ENCODE measurements at places on chromosomes 12 and 14.

DNA sequence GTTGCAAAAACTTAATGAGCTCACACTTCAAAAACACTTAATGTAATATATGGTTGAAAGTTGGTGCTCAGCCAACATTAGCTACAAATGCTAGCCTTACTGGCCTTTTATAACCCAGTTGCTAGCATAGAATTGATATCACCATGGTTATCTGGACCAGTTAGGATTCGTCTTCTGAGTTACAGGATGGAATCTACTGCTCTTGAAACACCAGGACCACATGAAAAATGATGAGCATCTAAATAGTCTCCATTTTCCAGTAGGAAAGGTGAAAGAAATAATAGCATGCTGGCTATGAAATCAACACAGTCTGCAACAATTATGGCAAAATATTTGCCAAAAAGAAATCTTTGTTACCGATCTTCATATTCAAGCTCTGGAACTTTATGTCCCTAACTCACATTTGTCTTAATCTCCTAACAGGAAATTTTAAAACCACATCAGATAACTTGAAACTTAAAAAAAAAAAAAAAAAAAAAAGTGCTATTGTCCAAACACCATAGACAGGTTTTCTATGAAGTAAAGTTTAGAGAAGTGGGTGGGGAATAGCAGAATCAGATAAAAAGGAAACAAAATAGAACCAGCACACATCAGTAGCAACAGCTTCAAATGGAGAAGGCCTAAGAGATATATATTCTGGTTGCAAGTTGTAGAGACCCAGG, 12.6 kb upstream of the CD69 start:
- no peak for DNase-seq

DNA sequence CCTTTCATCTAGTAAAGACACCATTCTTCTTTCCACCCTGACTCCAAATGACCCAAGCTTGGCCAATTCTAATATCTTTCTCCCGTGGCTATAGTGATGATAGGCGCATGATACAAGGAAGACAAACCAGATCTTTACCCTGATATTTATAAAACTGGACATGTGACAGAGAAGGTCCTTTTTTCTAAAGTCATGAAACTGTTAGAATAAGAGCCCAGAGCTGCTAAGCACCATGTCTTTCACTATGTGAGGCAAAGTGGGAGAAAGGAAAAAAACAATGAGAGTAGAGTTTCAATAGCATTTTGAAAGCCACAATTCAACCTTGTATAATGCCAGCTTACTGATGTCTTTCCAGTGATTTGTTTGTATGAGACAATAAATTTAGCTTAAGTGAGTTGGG, 212.4 kb downstream of the RASSF9 start:
- DNase-seq: no peak

DNA sequence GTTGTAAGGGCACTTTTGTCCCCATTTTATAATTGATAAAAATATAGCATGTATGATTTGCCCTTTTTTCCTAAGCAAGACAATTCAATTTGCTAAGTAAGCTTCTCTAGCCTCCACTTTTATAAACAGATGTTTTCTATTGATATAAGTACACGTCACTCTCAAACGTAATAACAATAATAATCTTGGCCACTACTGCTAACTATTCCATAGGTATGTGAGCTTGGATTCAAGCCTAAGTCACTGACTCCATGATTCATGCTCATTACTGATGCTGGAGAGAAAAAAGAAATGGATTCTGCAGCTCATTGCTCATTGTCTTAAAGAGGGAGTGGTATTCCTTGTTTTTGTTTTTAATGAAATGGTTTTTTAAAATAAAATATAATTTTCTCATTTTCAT, 661.0 kb downstream of the GALC start:
- DNase-seq: no peak

- no peak for DNase-seq
These were observed 78.3 kb downstream of the AEBP2 start for GRCh38 chr12:19517583-19517982.

GRCh38 chr12:10031321-10031720, 839 bp downstream of the CLEC9A start:
- no peak for DNase-seq

- no peak for DNase-seq
These were observed 269.2 kb upstream of the DAAM1 start for GRCh38 chr14:58919217-58919616.

GRCh38 chr14:73610687-73611086, 1.6 kb upstream of the ACOT6 start:
- no peak for DNase-seq

DNA sequence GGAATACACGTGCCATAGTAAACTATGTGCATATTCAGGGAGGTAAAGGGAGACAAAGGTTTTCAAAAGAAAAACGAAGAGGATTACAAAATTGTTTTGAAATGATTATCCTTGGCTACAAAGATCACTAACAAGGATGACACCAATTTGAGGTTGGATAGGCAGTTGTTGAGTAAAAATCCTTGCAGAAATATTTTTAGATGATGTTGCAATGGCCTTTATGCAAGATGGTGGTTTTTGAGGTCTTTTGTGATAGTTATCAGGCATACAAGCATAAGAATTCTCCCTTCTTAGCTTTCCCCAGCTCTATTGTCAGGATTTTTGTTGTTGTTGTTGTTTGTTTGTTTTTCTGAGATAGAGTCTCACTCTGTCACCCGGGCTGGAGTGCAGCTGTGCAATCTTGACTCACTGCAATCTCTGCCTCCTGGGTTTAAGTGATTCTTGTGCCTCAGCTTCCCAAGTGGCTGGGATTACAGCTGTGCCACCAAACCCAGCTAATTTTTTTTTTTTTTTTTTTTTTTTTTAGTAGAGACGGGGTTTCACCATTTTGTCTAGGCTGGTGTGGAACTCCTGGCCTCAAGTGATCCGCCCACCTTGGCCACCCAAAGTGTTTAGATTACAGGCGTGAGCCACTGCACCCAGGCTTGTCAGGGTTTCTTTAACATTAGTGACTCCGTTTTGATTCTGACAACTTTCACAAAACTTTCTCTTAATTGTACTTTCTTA, 7.8 kb downstream of the RNASE1 start:
- DNase-seq: no peak

DNA sequence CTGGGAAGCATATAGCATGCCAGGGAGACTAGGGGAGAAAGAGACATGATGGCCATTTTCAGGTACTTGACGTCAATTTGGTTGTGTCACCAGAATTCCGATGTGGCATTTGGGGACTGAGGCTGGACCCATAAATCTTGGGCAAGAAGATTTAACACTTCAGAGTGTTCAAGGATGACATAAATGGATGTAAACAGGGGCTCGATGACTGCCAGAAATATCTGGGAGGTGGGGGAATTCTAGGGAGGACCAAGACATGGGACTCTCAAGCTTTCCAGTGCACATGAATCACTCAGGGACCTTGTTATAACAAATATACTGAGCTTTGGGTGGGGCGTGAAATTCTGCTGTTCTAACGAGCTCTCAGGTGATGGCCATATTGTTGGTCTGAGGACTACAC, 17.8 kb downstream of the HAL start:
- no peak for DNase-seq

DNA sequence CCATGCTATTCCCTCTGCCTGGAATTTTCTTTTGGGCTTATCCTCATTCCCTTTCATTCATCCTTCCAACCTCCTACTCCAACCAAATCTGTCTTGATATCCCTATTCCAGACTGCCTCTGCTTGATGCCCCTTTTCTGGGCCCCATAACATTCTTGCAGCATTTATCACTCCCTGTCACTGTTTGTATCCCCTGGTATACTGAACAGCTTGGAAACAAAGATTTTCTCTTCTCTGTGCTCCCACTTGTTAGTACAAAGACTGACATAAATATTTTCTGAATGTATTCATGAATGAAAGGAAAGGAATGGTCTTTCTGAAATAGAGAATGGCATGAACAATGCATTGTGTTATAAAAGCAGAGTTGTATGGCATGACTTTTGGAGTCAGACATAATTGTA, 7.5 kb downstream of the IRAK4 start:
- DNase-seq: no peak

DNA sequence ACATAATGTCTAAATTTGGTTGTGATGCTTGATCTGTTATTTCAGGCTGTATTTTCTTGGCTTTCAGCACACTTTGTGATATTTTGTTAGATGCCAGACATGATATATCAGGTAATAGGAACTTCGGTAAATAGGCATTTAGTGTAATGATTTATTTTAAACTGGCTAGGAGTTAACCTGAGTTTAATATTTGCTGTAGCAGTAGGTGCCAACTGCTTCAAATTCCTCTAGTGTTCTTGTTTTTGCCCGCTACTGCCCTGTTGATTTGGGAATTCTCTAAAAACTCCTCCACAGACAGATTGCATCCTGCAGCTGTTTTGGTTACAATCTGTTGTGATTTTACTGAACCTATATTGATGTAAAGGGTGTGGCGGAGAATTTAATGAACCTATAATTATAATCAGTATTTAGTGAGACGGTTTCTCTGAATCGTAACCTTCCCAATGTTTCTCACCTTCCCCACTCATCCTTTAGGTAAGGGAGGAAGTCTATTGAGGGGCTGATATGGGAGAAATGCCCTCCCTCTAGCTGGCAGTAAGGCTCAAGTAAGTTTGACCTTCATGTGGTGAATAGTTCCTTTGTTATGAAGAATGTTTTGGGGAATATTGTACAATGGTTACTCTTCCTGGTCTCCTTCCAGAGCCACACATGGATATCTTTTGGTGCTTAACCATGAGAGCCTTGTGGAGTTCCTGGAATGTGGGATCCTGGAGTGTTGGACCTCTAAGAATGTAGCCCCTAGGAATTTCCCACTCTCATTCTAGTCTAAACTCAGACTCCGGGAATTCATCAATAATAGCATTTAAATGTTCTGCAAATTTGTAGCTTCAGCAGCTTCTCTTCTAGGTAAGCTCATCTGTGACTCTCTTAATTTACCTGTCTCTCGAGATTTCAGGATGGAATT, 634.1 kb downstream of the FSCB start:
- DNase-seq: no peak

DNA sequence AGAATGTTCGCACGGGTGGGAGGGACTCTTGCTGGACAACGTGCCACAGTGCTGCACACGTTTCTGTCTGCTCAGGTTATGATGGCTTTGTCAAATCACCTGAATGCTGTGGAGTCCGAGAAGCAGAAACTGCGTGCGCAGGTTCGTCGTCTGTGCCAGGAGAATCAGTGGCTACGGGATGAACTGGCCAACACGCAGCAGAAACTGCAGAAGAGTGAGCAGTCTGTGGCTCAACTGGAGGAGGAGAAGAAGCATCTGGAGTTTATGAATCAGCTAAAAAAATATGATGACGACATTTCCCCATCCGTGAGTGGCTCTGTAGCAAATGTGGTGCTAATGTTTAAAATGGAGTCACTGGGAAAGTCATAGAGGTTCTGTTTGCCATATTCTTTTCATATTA, 28.5 kb downstream of the KLC1 start:
- DNase-seq: no peak

GRCh38 chr14:93830753-93831461, 42.6 kb upstream of the PRIMA1 start:
- no peak for DNase-seq

GRCh38 chr12:46516238-46516932, 143.8 kb upstream of the SLC38A2 start:
- no peak for DNase-seq

GRCh38 chr12:5258926-5259325, 173.0 kb upstream of the NTF3 start:
- DNase-seq: no peak

- no peak for DNase-seq
These were observed 222.6 kb downstream of the ADGRD1 start for GRCh38 chr12:131176266-131176665.

DNA sequence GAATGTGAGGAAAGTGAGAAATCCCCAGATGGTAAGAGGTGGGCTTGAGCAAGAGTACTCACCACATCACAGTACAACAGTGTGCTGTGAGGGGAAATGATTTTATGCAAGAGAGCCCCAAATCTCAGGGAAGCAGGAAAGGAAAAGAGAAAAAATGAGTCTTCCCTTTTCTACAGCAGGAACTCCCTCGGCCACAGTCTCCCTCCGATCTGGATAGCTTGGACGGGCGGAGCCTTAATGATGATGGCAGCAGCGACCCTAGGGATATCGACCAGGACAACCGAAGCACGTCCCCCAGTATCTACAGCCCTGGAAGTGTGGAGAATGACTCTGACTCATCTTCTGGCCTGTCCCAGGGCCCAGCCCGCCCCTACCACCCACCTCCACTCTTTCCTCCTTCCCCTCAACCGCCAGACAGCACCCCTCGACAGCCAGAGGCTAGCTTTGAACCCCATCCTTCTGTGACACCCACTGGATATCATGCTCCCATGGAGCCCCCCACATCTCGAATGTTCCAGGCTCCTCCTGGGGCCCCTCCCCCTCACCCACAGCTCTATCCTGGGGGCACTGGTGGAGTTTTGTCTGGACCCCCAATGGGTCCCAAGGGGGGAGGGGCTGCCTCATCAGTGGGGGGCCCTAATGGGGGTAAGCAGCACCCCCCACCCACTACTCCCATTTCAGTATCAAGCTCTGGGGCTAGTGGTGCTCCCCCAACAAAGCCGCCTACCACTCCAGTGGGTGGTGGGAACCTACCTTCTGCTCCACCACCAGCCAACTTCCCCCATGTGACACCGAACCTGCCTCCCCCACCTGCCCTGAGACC, 7.8 kb downstream of the ATN1 start:
- DNase-seq: no peak

DNA sequence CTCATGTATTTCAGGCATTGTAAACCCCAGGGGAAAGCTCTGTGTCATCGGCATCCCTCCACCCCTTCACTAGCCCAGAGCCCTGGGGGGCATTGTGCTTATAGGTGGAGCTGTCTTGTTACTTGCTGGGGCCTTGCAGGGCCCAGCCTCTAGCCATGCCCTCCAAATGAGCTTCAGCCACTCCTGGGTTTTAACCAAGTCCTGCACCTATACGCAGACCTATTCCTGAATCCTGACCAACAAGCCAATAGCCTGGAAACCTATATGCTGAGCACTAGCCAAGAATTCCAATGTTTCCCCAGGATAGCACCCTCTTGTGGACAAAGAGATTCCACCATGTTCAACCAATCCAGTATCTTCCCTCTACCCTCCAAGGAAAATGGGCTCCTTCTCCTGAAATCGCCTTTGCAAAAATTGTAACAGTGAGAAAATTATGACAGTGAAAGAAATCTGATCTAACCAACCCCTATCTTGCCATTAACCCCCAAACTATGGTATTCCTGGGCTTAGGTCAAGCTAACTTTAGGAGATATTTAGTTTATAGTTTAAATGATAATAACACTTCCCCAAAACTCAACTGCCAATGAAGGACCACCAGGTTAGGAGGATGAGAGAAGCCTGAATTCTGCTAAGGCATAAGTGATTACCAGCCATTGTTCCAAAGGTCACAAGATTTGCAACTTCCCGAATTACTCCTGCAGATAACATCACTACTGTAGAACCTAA, 55.5 kb downstream of the TTC7B start:
- DNase-seq: no peak
